Suppressor macrophage treated with lipopolysaccharide for 4 hours (primary cell): ENCODE measurements at places on chromosomes 1 and 21.

DNA sequence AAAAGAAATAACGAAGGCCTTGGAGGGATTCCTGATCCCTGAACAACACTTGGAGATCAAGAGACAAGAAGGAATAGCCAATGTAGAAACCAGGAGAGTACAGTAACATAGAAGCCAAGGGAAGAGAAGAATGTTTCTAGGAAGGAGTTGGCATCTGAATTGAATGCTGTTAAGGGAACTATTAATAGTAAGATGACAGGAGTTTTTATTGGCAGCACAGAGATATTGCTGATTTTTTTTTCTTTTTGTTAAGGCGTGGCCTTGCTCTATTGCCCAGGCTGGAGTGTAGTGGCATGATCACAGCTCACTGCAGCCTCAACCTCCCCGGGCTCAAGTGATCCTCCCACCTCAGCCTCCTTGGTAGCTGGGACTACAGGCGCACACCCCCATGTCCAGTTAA, 9.6 kb upstream of the SFT2D2 start:
- DNase-seq = no peak

DNA sequence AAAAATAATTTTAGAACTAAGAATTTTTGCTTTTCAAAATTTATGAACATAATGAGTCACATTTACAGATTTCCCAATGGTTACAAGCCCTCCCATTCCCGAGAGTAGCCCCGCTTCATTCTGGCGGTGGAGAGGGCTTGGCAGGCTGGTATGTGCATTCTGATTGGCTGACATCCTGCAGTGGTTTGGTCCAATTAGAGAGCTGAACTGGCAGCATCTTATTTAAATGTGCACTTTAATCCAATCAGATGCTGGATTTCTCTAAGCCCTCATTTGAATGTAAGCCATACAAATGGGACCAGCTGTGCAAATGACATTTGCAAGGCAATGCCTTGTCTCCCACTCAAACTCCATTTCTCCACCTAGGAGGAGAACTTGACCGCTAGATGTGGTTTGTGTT, 18.0 kb upstream of the TRIM17 start:
- no peak for DNase-seq

- DNase-seq = no peak
Observed at GRCh38 chr1:223067914-223068313, 75.1 kb downstream of the TLR5 start.

- DNase-seq = no peak
Observed at GRCh38 chr1:81549588-81550127, 251.1 kb upstream of the ADGRL2 start.

GRCh38 chr1:206501881-206502280, 5.5 kb upstream of the RASSF5 start:
- DNase-seq = no peak

DNA sequence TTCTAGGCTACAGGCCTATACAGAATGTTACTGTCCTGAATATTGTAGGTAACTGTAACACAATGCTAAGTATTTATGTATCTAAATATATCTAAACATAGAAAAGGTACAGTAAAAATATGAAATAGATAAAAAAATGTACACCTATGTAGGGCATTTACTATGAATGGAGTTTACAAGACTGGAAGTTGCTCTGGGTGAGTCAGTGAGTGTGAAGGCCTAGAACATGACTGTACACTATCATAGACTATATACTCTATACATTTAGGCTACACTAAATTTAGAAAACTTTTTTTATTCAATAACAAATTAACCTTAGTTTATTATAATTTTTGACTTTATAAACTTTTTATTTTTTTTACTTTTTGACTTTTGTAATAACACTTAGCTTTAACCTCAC, 136.9 kb downstream of the DUSP10 start:
- no peak for DNase-seq

DNA sequence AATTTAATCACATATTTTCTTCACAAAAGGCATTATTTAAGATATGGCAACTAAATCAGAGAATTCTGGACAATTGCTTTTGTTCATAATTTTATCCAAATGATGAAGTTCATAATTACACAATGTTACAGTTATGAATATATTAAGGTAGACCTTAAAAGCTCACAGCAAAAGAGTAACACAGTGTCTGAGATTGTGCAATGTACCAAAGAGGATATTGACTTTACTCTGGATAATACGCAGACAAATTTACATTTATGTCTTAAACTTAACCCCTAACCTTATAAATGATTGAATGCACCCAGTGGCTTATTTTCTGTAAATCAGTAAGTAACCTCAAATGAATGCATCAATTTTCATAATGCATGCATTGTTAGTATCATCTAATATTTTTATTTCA, 216.2 kb upstream of the SAMSN1 start:
- peak; percentile 23 for DNase-seq

GRCh38 chr1:35319988-35320713, 51.6 kb downstream of the ZMYM4 start:
- DNase-seq = no peak

- no peak for DNase-seq
Observed at GRCh38 chr1:204651843-204652421, 33.6 kb downstream of the LRRN2 start.

DNA sequence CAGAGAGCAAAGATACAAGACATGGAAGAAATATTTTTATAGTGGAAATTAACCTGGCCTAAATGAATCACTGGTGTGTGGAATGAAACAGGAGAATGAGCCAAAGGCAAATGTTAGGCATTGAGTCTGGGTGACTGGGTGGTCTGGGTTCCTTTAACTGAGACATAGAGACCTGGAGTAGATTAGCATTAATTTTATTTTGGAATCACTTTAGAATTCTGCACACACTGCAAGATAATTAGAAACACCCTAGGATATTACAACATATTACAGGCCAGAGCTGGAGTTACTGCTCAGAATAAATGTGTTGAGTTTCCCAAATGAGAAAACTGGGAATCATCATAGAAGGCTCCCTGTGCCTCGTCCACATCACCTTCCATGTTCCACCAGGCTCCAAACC, 85.5 kb downstream of the PLPPR5 start:
- no peak for DNase-seq

DNA sequence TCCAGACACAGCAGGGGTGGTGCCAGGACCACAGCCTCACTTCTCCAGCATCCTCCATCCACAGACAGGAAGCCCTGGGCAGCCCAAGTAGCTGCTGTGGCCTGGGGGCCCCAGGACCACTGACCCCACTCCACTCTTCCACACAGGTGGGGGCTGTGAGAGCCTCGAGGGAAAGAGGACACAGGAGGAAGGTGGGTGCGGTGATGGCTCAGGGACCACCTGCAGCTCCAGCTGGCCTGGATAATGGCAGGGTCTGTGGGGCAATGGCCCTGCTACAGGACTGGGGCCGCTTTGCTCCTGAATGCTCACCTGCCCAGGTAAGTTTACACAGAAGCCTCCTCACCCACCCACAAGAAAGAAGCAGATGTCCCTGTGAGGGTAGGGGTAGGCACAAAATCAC, 18.3 kb upstream of the PRSS38 start:
- DNase-seq = no peak

DNA sequence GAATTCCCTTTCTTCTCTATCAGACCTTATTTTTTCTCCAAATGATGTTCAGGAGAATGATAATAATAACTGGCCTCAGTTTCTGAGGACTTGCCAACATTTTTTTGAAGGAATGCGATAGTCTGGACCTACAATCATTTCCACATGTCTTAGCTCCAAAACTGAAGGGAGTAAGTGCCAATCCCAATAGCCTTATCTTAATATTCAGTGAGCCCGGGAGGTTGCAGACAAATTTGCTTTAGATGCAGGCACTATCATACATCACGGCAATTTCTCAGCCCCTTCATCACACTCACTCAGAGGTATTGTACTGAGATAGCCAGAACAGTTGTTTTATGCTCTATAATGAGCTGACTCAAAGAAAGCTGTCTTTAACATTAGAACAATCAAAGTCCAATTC, 796.9 kb downstream of the ADGRL2 start:
- no peak for DNase-seq

GRCh38 chr1:172298141-172298540, 122.3 kb upstream of the C1orf105 start:
- no peak for DNase-seq

DNA sequence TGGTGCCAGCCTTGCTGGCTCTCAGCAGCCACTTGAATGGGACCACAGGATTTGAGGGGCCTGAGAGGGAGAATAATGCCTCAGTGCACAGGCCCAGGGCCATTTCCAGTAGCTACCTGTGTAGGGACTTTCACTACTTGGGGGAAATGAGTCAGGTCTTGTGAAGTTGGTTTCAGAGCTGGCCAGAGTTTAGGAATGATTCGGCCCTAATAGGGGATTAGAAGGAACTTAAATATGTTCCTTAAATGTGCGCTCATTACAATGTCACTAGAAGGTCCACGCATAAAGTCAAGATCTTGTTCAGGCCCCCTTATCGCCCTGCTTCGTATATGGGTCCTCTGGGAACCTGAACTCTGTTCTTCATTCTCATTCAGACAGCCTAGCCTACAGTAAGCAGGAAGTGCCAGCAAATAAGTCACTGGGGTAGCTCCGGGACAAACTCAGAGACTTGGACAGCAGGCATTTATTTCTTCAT, 5.6 kb upstream of the AKR1A1 start:
- DNase-seq = peak; percentile 45

GRCh38 chr1:54826226-54826816, 25.2 kb upstream of the TTC22 start:
- no peak for DNase-seq

GRCh38 chr1:29505532-29506220, 269.4 kb downstream of the PTPRU start:
- no peak for DNase-seq

DNA sequence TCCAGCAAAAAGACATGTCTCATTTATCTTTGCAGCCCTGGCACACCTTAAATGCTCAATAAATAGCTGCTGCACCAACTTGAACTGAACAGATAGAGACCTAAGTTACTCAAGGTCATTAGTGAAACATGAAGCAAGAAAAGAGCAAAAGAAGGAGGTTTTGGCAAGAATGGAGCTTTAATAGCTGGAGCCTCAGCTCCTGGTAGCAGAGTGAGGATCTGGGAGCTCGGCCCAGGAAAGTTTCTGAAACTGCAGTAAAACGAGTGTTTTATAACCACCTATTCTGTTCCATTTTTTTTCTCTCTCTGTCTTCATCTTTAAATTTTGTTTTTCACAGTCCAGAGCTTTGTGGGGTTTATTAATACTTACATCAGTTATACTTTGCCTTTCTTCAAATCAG, 207.5 kb downstream of the SETD4 start:
- DNase-seq = no peak

GRCh38 chr1:91813813-91814212, 72.1 kb downstream of the TGFBR3 start:
- DNase-seq = no peak

DNA sequence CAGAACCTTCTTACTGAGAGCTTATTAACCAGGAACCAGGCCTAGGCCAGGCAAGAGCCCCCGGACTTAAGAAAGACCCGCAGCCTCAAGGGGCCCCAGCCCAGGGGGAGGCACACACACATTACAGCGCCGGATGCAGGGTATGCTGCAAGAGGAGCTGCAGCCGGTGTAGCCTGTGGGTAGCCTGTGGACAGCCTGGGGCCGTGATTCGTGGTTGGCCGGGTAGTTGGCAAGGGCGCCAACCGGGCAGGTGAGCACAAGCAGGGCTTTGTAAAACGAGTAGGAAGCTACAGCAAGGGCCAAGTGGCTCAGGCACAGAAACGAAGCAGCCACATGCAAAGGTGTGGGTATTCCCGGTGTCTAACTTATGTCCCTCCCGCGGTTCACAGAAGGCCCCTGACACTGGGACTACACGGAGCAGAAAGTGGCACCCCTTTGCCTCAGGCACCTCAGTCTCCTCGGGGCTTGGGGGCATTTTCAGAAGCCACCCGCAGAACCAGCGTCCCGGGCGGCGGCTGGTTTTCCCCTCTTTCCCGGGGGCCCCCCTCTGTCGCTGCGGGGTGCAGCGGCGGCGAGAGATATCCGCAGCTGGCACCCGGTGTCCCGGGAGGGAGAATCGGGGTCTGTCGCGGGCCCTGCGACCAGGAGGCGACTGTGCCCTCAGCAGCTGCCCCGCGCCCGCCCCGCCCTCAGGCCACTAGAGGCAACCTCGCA, 40.8 kb downstream of the KIAA1614 start:
- DNase-seq = no peak

DNA sequence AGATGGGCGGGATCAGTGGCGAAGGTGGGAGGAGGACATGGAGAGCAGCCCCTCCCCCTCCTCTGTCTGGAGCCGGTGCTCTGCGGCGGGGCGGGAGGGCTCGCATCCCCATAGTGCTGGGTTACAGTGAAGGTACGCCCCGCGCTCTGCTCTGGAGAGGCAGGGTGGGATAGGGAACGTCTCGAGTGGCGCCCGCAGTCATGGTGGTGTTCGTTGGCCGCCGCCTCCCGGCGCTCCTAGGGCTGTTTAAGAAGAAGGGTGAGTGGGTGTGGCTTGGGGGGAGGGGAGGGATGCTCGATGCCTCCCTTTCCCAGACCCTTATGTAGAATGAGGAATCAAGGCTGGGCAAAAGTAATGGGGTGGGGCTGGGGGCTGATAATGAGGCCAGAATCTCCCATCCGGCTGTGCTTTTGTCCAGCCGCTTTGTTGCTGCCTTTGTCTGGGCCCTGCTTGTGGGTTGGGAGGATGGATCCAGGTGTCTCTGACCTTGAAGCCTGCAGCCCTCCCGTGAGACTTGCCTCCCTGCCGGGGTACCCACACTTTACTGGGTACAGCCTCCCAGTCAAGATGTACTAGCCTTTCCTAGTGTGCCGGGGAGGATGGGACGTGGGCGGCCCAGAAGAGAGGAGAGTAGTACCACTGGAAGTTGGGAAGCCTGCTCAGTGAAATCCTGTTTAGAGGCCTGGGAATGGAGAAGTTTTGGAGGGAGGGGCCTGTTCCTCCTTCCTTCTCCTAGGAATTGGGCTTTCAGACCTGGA, 51.4 kb downstream of the YARS1 start:
- no peak for DNase-seq

DNA sequence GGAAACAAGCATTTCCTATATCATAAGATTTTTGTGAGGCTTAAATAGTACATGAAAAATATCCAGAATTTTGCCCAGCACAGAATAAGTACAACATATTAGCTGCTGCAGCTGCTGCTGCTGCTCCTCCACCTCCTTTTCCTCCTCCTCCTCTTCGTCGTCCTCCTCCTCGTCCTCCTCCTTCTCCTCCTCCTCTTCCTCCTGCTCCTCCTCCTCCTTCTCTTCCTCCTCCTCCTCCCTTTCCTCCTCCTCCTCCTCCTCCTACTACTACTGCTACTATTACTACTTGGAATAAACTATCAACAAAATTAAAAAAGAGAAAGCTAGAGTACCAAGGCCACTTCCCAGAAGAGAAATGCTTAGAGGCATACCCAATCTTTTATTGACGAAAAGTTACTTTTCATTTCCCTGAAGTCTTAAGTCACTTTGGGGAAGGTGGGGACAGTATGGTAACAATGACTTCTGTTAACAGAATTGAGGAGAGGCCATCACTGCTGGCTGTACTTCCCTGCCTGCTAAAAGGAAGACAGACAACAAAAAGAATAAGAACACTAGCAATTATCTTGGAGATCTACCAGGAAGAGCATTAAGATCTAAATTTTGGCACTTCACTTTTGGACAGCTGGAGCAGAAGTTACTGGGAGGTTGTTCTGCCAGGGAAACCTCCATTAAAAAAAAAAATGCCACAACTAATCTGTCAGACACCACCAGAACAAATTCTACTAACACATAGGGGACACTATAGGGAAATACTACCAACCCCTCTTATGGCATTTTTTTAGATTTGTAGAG, 7.1 kb downstream of the DENND1B start:
- peak; percentile 50 for DNase-seq

- no peak for DNase-seq
Observed at GRCh38 chr1:21766210-21766609, 16.7 kb downstream of the USP48 start.

GRCh38 chr1:45772971-45773370, 22.5 kb upstream of the IPP start:
- peak; percentile 12 for DNase-seq

- no peak for DNase-seq
Observed at GRCh38 chr1:204480515-204480914, 14.1 kb downstream of the PIK3C2B start.
